ENCODE measurements at places on chromosomes 12 and 14.

DNA sequence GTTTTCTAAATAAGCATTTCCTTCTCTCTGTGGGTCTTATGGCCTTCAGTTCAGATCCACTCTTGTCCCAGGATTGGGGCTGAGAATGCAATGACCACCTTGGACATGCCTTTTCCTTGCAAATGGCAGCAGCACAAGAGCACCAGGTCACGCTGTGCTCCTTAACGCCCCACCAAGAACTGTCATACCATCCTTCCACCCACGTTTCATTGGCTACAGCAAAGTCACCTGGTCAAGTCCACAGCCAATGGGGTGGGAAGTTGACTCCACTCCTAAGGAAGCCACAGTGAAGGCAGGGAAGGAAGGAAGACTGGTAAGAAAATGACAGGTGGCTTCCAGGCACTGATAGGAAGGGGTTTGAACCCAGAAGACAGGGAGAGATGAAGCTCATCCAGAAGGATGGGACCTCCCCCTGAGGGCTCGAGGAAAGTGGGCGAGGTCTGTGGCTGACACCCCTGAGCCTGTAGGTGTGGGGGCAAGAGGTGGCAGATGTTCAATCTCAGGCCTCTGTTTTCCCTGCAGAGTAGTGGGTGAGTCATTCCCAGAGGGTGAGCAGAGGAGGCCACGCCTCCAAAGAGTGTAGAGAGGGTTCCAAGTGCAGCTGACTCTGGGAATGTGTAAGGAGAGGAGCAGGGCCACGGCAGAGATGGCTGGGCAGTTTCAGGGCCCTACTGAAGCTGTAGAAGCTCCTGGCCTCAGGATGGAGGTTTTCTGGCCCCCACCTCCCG, 113.5 kb upstream of the VRK1 start:
- no peak for DNase-seq

DNA sequence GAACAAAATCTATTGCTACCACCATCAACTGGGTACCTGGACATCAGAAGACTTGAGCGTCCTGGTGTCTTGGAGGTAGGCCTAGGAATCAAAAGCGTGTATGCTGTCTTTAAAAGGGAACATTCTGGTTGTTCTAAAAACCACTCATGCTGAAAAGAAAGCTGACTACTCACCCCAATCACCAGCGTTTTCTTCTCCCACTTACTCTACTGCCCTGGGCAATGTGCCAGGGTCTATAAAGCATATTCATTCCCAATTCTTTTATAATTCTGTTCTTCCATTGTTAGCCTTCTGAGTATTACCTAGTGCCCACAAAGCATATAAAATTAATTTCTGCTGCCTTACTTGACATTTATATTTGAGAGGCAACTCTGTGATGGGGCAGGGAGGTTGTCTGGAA, 133.4 kb downstream of the KCNA5 start:
- no peak for DNase-seq

GRCh38 chr14:76434220-76434619, 58.3 kb downstream of the ESRRB start:
- no peak for DNase-seq

- DNase-seq, result no peak
These were observed 51.1 kb upstream of the PWP1 start for GRCh38 chr12:107634530-107634929.

GRCh38 chr14:59161561-59162175, 26.8 kb upstream of the DAAM1 start:
- peak; percentile 30 for DNase-seq

DNA sequence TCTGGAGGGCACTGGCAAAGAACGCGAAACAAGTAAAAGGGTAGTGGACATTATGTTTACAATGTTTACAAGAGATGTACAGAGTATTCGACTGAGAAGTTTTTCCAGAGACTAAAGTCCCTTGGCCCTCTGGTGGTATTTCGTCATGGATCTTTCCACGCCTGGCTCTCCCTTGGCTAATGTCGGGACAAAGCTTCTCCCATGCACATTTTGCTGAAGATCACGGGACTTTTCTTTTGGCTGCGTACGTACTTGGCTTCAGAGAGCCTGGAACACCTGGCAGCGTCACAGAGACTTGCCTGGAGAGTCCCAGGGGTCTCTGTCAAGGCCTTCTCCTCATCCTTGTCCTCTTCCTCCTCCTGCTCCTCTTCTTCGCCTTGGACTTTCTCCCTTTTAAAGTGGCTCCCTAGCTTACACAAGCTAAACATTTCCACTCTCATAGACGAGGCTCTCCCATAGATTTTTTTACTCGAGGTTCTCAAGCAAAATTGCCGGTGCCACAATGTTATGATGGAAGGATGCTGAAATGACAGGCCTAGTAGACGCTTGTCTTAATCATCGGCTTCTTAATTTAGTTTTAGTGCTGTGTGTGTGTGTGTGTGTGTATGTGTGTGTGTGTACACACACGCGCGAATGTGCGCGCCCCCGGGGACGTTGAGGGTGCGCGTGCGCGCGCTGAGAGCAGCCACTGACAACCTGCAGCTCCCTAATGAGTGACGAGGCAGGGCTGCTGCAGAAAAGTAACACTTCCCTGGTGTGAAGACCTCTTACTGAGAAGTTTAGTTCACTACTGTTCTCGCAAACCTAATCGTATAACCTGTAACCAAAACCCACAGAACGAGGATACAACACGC, 4.9 kb upstream of the FOXG1 start:
- no peak for DNase-seq

DNA sequence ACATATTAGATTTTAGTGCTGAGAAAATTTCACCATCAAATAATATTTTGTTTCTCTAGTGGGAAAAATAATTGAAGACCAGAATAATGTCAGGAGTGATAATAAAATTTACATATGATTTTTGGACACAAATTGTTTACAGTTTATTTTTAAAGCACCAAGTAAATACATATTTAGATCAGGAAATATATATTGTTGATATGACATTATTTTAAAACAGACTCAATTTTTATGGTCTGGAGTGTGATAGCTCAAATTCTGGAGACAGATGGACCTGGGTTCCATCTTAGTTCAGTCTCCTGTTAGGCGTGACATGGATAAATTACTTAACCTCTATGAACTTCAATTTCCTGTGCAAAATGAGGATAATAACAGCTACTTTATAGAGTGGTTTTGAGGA, 135.4 kb downstream of the TPH2 start:
- DNase-seq, result no peak

DNA sequence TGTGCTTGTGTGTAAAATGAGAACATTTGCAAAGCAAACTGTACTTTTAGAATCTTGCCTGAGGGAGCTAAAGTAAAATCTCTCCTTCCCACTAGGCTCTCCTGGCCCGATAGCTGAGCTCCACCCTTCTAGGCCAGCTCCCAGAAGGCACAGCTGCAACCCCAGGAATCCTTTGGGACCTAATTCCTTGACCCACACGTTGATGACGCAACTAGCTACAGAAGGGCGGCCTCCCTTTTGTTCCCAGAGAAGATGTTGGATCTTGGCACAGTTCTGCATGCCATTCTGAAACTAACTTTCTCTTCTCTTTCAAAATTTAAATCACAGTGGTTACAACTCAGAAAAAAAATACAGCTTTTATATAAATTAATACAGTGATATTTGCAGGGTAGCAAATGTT, 268.1 kb downstream of the EGLN3 start:
- no peak for DNase-seq

GRCh38 chr12:12979731-12980259, 20.3 kb downstream of the HEBP1 start:
- no peak for DNase-seq

DNA sequence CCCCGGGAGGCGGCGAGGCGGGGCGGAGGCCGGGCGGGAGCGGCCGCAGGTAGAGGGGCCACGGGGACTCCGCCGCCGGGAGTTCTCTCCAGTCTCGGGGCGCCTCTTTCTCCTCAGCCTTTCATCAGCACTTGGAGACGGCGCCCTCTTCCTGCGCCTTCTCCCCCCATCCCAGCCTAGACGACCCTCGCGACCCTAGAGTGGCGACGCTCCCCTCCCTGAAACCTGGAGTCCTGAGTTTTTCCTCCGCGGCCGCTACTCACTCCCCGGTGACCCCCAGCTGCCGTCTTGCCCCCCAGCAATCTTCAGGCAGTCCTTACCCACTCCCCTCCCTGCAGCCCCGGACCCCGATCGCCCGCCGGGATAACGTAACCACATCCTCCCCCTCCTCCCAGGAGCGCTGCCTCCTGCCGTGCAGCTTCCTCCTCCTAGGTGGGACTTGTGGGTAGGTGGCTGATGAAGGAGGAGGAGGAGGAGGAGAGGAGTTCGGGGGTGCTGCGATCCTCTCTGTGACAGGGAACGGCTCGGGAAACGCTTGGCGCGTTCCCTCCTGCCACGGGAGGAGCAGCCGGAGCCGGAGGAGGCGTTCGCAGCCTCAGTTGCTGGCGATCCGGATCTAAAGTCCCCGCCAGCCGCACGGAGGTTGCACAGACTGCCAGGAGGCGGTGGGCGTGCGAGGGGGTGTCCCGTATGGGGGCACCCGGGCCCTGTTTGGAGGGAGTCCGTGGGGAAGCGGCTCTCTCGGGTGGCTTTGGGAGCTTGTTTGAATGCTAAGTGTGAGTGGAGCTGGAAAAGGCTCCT, 891 bp downstream of the PLEKHA5 start:
- peak; percentile 35 for DNase-seq

DNA sequence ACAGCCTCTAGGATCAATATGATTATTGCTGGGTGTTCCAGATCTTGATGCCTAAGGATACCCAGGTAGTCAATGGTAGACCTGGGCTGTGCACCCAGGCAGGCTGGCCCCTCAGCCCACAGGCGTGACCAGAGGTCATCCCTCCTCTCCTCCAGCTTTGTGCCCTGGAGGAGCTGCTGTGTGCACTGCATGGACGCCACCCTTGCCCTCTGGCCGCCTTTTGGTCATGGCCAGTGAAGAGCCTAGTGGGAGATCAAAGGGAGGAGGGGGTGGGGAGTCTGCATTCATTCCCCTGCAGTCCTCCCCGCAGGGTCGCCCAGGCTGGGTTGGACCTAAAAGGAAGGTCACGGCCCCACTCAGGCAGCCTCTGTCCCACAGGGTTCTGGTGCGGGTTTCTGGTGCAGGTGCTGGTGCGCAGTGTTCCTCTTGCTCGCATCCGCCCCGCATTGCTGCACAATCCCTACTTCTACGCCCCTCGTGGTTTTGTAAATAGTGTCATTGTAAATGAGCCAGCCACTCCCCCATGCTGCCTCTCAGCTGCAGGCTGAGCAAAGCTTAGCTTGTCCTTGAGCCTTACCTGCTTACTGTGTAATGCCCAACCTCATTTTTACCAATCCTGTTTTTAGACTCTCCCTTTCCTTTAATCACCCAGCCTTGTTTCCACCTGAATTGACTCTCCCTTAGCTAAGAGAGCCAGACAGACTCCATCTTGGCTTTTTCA, 55.3 kb downstream of the PSMA6 start:
- no peak for DNase-seq

GRCh38 chr12:91562476-91562875, 379.9 kb upstream of the DCN start:
- no peak for DNase-seq
